Glutamatergic neuron (in vitro differentiated cells): ENCODE measurements at places on chromosomes 5 and 9. TPM values are rescaled to one million over a fixed set of nuclear protein-coding genes. Genes with fewer than 3 reads are reported as not detected.

Gene DBH
- total RNA-seq, result 1.8 TPM

Gene IFNA2
- total RNA-seq, result not detected

Gene ASPN
- total RNA-seq, result not detected

Gene MYMK
- total RNA-seq, result not detected

DNA sequence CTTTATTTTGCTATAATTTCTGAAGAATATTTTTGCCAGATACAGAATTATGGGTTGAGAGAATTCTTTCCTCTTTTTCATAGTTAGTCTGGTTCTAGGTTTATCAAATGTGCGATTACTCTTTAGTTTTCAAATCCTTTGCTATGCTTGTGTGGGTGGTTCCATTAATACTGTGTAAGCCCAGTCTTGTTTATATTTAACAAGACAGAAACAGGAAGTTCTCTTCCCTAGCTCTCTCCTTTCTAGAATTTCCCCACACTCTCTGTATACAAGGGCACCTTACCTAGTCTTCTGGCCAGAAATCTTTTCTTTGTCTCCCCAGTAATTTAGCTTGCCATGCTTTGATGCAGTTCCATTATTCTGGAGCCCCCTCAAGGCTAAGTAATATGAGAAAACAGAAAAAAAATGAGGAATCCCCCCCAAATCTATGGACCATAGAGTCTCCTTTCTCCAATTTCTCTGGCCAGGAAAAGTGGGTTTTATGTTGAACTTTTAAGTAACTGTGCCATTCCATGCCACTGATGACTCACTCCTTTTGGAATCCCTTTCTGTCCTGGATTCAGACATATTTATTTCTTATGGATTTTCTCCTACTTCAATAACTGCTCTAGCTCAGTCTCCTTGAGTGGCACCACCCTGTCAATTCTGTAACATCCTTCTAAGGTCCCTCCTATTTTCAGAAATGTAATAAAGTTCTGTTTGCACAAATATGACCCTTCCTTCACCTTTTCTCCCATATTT is 1714.1 kb downstream of the EFNA5 start:
- no peak overlapping the region for H3K4me3 ChIP-seq
- H3K36me3 ChIP-seq, result no peaks in the 10 kb centered on the region
- H3K4me1 ChIP-seq, result peaks cover 11% of the 10 kb centered on the region
- no peak overlapping the region for H3K27ac ChIP-seq
- DNase-seq, result no peak

- no peak overlapping the region for H3K27ac ChIP-seq
- no peak for DNase-seq
- H3K4me3 ChIP-seq, result no peak overlapping the region
- H3K4me1 ChIP-seq, result peaks cover 1% of the 10 kb centered on the region
- no peaks in the 10 kb centered on the region for H3K27me3 ChIP-seq
- no peaks in the 10 kb centered on the region for H3K36me3 ChIP-seq
Observed at GRCh38 chr5:96338624-96339415, 94.2 kb downstream of the PCSK1 start.

GRCh38 chr5:175466700-175467318 is 11.6 kb upstream of the SFXN1 start:
- H3K4me3 ChIP-seq, result no peak overlapping the region
- no peak overlapping the region for H3K27ac ChIP-seq
- no peaks in the 10 kb centered on the region for H3K4me1 ChIP-seq
- no peaks in the 10 kb centered on the region for H3K36me3 ChIP-seq
